Activated CD8-positive, alpha-beta memory T cell treated with anti-CD3 and anti-CD28 coated beads for 4 hours (primary cell): ENCODE measurements at places on chromosomes 2 and 18.

DNA sequence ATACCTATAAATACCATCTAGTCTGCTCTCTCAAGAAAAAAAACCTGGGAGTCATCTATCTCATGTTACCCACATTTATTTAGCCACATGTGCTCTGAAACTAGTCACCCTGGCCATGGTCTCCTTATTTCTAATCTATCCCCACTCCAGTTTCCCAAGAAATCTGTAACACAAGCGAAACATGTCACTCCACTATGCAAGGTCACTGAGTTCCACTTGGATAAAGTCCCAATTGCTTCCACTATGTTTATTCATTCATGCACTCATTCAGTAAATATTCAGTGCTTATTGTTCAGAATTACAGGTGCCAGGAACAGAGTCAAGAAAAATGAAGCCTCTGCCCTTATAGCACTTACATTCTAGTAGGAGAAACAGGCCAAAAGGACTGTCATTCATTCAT, 369.4 kb upstream of the CYRIA start:
- DNase-seq = no peak

DNA sequence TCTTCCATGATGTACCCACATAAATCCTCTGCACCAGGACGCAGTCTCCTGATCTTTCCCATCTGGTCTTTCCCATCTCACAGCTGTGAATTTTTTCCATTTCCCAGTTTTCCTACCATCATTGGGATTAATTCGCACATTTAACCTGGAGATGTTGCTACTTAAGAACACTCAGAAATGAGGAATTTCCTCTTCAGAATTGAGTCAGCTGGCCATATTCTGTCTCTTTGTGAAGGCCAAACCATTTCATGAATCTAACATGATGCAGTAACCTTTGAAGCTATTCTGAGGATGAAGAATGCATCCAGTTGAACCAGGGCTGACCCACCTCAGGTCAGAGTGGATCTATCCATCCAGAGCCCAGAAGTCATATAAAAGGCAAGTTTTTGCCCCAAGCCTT, 326.8 kb downstream of the SETBP1 start:
- no peak for DNase-seq

DNA sequence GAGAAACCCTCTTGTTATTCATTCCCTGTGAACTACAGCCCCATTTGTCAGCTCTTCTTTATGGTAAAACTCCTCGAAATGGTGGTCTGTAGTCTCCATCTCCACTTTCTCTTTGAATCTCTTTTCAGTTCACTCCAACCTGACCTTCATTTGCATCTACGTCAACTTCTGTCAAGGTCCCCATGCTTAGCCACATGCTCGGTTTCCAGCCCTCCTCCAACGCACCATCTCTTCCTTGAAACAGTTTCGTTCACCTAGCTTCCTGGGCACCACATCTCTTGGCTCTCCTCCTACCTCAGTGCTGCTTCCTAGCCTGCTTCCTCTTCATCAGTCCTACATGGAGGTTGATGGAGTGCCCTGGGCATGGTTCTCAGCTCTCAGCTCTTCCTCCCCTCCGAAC, 81.1 kb upstream of the AFF3 start:
- DNase-seq = no peak

GRCh38 chr2:215149894-215150293, 11.5 kb upstream of the ABCA12 start:
- no peak for DNase-seq

DNA sequence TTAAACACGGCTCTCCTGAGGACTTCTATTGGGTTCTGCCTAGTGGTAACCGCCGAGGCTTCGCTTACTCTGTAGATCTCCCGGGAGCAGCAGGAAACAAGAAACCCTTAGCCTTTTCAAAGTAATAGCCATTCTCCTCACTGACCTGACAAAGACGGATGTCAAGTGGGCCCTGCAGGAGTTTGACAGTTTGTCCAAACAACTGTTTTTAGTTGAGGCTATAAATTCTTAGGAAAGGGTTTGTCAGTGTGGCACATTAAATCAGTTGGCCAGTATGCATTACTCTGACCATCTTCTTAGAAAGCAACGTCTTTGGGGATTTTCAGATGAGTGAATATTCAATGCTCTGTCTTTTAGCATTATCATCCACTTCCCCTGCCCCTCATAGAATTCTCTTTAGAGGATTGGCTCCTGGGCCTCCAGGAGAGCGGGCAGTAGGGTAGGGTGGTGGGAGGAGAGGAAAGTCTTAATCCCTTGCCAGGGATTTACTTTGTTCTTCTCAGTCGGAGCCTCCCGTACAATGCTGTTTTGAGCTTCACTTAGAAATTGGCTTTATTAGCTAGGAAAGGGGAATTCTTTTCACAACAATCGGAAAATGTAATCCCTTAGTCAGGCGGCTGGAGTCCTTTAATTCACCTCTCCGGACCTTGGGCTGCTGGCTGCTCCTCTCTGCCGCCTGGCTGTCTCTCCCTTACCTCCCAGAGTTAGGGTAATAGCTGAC, 13.3 kb upstream of the C18orf32 start:
- DNase-seq = no peak

GRCh38 chr2:150470435-150470834, 17.0 kb downstream of the RND3 start:
- DNase-seq = no peak

DNA sequence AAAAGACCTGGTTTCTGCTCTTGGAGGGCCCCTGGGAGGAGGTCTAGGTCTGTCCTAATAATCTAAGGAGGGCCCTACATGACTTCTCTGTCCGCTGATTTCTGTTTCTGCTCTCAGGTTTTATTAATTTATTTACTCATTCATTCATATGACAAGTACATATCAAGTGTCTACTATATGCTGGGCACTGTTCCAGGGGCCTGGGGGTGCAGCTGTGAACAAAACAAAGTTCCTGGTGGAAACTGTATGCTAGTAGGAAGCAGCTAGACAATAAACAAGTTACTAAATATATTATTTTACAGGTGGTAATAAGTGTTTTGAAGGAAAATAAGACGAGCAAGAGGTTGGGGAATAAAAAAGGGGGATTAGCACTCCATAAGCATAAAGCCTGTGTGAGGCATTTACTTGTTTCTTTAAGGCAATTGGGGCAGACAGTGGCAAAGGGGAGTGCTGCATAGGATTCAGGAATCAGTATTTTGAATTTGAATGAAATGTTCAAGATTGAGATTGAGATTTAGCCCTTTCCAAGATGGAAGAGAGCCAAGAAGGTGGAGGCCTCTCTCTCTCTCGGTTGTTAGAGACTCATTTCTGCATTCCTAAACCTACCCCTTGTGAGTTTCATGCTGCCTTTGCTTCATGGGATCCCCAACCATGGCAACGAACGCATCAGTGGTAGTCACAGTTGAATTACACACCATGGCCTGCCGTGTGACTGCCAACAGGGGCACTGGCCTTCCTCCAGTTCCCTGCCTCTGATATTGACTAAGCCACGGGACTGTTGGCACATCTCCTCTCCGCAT, 28.3 kb downstream of the DRC1 start:
- no peak for DNase-seq
